Osteoblast (primary cell): ENCODE measurements at places on chromosomes 7 and 10.

GRCh38 chr10:10530313-10530712 is 487.4 kb upstream of the CELF2 start:
- H3K27me3 ChIP-seq = no peaks in the 10 kb centered on the region
- H3K4me3 ChIP-seq = no peak overlapping the region
- no peaks in the 10 kb centered on the region for H3K36me3 ChIP-seq
- no peaks in the 10 kb centered on the region for H3K4me1 ChIP-seq

- H3K27ac ChIP-seq = no peak overlapping the region
- no peaks in the 10 kb centered on the region for H3K36me3 ChIP-seq
- H3K4me1 ChIP-seq = peaks cover 14% of the 10 kb centered on the region
- H3K27me3 ChIP-seq = no peaks in the 10 kb centered on the region
- DNase-seq = no peak
These were observed 464.9 kb upstream of the NRP1 start for GRCh38 chr10:33799281-33799943.

DNA sequence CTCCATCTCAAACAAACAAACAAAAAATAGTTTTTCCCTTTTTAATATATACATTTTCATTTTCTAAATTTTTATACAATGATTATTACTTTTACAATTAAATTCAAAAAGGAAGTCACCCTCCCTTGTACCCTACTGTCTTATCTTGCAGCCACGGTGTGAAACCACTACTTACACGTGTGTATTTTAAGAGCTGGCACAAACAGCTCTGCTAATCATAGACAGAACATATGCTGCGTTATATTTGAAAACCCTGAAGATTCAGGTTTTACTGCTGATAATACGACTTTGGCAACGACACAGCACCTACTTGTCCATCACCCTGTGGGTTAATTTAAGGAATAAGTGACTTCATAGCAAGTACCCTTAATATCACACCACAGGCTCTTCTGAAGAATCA is 991 bp downstream of the ANKRD61 start:
- H3K27ac ChIP-seq = no peak overlapping the region
- H3K4me1 ChIP-seq = no peaks in the 10 kb centered on the region
- peaks cover 59% of the 10 kb centered on the region for H3K36me3 ChIP-seq
- H3K27me3 ChIP-seq = no peaks in the 10 kb centered on the region
- no peak overlapping the region for H3K4me3 ChIP-seq
- no peak for DNase-seq

GRCh38 chr7:142400042-142400533 is 142.2 kb upstream of the PRSS58 start:
- H3K27me3 ChIP-seq = peaks cover 9% of the 10 kb centered on the region
- no peak overlapping the region for H3K27ac ChIP-seq
- no peak for DNase-seq
- no peaks in the 10 kb centered on the region for H3K36me3 ChIP-seq

DNA sequence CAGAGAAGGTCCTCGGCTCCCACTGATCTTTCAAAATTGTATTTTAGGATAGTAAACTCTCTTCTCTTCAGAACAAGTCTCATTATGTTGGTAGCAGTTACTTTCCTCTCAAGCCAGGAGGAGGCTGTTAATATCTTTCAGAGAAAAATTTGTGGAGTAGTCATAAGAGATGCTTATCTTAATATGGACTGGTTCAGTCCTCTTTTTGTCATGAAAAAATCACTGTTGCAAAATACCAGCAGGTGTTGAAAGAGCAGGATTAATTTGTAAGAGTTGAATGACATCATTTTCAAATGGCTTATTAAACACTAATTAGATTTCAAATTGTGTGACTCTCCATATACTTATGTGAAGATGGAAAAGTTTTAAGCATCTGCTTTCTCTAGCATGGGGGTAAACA is 662.5 kb downstream of the POM121L12 start:
- no peak for DNase-seq
- H3K27ac ChIP-seq = no peak overlapping the region
- H3K27me3 ChIP-seq = no peaks in the 10 kb centered on the region
- no peaks in the 10 kb centered on the region for H3K4me1 ChIP-seq

GRCh38 chr7:157612664-157613561 is 276.1 kb downstream of the DNAJB6 start:
- no peaks in the 10 kb centered on the region for H3K4me1 ChIP-seq
- H3K27ac ChIP-seq = no peak overlapping the region
- DNase-seq = peak; percentile 75

GRCh38 chr10:128316121-128316726 is 190.0 kb upstream of the MKI67 start:
- no peak overlapping the region for H3K4me3 ChIP-seq
- H3K27me3 ChIP-seq = no peaks in the 10 kb centered on the region
- H3K4me1 ChIP-seq = no peaks in the 10 kb centered on the region
- no peak overlapping the region for H3K27ac ChIP-seq

DNA sequence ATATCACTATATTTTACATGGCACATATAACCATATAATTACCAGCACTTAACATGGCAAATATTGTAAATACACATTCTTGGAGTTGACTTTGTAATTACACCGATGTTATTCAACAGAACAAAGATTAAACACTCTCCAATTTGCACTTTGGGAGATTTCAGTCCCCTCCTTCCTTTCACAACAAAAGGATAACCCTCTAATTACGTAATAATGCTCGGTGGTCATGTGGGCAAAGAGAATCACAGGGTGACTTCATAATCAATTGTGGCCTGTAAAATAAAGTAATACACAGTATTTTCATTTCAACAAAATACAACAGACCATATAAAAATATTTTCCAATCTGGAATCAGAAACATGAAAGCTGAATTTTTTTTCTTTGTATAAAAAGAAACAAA is 73.2 kb downstream of the RHOBTB1 start:
- DNase-seq = no peak
- no peak overlapping the region for H3K27ac ChIP-seq
- no peak overlapping the region for H3K4me3 ChIP-seq
- H3K27me3 ChIP-seq = no peaks in the 10 kb centered on the region
- peaks cover 3% of the 10 kb centered on the region for H3K36me3 ChIP-seq
